ENCODE measurements at places on chromosomes 2 and 18.

DNA sequence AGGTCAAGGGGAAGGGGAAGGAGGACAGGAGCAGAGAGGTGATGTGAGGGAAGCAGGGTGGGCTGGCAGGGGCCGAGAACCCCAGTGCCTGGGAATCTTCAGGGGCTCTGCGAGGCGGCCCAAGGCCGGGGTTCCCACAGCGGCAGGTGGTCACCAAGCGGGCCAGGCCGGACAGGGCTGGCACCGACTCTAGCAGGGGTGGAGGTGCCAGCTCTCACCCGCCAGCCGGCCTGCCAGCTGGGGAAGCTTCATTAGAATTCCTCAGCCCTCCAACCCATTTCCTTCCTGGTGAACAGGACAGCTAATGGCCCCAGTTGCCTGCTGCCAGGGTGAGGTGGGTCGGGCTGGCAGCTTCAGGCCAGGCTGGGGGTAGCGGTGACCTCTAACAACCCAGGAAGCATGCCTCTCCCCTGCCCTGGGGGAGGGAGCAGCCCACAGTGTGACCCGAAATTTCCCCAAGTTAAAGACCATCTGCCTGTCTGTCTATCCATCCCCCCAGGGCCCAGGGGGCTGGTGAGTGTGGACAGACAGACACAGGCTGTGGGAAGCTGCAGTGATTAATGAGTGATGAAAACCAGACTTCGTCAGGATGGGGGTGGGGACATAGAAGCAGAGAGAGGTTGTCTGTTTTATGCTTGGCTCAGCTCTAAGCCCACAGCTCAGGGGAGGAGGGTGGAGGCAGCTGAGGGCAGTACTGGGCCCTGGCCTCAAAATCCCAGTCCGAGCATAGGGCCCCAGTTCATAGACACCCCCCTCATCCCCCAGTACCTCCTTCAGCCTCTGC lies 144.1 kb downstream of the ZFP36L2 start:
- no peak overlapping the region for H3K4me3 ChIP-seq
- no peaks in the 10 kb centered on the region for H3K27me3 ChIP-seq
- no peaks in the 10 kb centered on the region for H3K36me3 ChIP-seq
- H3K4me1 ChIP-seq = peaks cover 12% of the 10 kb centered on the region

DNA sequence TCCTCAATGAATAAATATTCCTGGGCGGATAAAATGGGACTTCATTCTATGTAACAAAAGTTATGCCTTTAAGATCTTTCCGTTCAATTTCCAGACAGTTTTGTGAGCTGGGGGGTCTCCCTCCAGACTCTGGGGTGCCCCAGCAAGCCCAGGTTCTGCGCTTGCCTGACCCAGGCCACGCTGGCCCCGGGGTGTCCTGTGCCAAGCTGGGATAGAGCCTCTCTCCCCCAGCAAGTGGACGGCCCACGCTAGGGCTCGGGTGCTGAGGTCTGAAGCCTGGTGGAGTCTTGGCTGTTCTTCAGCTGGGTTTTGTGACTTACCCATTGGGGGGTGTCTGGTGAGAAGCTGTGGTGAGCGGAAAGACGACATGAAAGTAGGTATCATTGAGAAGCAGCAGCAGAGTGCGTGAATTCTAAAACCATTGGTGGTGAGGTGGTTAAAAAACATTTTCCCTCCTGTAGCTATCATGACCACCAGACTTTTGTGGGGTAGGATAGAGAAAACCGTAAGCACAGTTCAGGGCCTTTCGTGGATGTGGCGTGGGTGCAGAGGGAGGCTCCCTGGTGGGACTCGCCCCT lies 346.8 kb downstream of the ANAPC1 start:
- H3K4me3 ChIP-seq = no peak overlapping the region
- no peak overlapping the region for H3K27ac ChIP-seq
- H3K4me1 ChIP-seq = no peaks in the 10 kb centered on the region
- H3K36me3 ChIP-seq = no peaks in the 10 kb centered on the region
- DNase-seq = no peak
- no peaks in the 10 kb centered on the region for H3K27me3 ChIP-seq

DNA sequence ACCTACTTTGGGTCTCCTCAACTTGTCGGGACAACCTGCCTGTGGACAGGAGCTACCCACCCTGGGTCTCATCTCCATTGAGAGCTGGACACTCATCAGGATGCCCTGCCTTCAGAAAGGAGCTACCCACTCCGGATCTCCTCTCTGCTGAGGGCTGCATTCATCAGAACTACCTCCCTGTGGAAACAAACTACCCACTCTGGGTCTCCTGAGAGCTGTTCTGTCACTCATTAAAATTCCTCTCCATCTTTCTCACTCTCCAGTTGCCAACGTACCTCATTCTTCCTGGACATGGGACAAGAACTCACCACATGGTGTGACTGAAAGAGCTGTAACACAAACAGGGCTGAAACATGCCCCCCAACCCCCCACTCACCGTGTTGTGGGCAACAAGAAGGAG lies 22.5 kb upstream of the UBE2F start:
- H3K4me1 ChIP-seq = no peaks in the 10 kb centered on the region
- H3K36me3 ChIP-seq = no peaks in the 10 kb centered on the region
- H3K27me3 ChIP-seq = no peaks in the 10 kb centered on the region
- H3K27ac ChIP-seq = no peak overlapping the region
- DNase-seq = no peak

GRCh38 chr2:165636959-165637358 lies 157.1 kb downstream of the GALNT3 start:
- peaks cover 25% of the 10 kb centered on the region for H3K4me1 ChIP-seq
- H3K27ac ChIP-seq = no peak overlapping the region
- H3K4me3 ChIP-seq = no peak overlapping the region
- DNase-seq = no peak

GRCh38 chr2:6927186-6927585 lies 10.0 kb downstream of the RNF144A start:
- no peak overlapping the region for H3K27ac ChIP-seq
- peaks cover under 1% of the 10 kb centered on the region for H3K4me1 ChIP-seq
- DNase-seq = peak; percentile 37
- no peak overlapping the region for H3K4me3 ChIP-seq
- H3K27me3 ChIP-seq = no peaks in the 10 kb centered on the region

DNA sequence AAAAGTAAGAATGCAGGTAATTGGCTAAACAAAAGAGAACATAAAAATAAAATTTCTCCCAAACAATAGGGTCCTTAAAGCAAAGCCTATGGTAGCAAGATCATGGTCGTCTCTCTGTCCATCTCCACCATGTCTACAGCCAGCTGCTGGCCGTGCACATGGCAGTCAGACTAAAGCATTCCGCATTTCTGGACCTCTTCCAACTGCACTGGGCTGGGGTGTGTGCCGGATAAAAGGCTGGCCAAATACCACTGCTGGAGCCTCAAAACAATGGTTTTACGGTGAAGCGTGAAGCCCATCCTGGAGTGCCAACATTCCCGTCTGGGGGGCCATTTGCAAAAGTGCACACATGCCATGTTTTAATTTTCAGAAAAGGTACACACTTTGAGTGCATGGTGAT lies 74.8 kb upstream of the PIEZO2 start:
- no peaks in the 10 kb centered on the region for H3K36me3 ChIP-seq
- DNase-seq = no peak
- H3K4me3 ChIP-seq = no peak overlapping the region
